Muscle of back (tissue), 13 donors: ENCODE measurements at places on chromosomes 6 and 20. TPM values are rescaled to one million over a fixed set of nuclear protein-coding genes. Genes with fewer than 3 reads are reported as not detected.

GRCh38 chr6:113884011-113884410 lies 26.9 kb downstream of the MARCKS start:
- DNase-seq, result no peak

DNA sequence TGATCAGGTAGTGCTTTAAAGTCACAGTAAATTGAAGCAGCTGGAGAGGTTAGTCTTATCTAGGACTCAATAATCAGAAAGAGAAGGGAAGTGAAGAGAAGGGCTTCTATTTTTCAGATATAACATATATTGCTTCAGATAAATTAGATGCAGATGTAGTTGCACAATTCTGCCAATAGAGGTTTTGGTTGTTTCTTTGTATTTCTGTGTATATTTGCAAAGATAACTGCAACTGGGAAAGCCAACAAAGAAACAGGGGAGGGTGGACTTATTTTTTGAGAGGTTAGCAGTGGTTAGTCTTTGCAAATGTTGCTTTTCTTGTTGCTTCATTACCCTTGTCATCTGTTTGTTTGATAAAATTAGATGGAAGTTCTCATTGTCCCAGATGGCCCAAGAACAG lies 106.6 kb downstream of the ADGRG6 start:
- DNase-seq, result no peak

- DNase-seq, result no peak
Measured at GRCh38 chr6:25280344-25281074, 1.3 kb downstream of the CARMIL1 start.

DNA sequence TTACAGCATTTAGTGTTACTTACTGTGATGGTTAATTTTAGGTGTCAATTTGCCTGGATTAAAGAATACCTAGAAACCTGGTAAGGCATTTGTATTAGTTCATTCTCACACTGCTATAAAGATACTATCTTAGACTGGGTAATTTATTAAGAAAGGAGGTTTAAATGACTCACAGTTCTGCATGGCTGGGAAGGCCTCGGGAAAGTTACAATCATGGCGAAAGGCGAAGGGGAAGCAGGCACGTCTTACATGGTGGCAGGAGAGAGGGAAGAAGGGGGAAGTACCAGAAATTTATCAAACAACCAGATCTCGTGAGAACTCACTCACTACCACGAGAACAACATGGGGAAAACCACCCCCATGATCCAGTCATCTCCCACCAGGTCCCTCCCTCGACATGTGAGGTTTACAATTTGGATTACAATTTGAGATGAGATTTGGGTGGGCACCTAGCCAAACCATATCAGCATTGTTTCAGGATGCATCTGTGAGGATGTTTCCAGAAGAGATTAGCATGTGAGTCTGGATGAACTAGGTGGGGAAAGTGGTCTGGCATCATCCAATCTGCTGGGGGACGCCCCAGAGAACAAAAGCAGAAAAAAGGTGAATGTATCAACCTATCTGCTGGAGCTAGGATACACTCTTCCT lies 76.8 kb downstream of the MKKS start:
- no peak for DNase-seq

DNA sequence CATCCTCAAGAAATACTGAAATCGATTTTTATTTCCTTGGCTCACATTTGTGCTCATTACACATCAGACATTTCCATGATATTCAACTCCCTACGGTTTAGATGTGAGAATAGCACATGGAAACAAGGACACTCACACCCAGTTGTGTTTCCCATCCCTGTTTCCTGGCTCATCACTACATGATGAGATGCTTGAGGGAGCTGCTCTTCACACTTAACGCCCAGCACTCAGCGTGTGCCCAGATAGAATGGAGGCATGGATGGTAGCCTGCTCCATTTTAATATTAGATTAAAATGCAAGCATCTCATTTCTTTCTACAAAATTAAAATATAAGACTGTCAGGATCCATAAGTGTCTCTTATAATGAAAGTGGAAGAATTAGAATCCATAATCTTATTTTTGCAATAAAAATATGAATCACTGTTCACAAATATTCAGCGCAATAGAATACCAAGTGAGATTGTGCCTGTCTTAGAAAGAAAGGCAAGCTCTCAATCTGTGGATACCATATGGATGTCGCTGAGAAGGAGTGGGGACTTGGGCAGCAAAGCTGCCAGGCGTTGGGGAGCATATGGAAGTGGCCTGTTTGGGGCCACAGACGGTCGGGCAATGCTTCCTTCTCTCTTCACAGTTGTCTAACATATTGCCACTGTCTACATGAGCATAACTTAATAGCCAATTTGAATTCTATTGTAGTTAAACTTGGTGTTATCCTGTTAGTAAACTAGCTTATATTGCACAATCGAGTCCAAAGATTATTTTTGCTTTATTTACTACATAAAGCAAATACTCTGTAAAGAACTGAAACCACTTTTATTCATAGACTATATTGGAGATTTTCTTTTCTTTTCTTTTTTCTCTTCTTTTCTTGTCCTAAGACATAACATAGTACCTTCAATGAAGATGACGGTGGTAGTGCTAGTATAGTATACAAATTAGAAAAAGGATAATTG lies 206.8 kb upstream of the QKI start:
- DNase-seq, result no peak

The LAMA4 gene
- polyA plus RNA-seq, result 152 TPM

The SLC22A1 gene
- polyA plus RNA-seq, result 0.68 TPM

The LCA5 gene
- 6.1 TPM for polyA plus RNA-seq

The TRIM31 gene
- polyA plus RNA-seq, result 0.38 TPM
